Kidney (tissue), 22 donors: ENCODE measurements at places on chromosomes 16 and 17. TPM values are rescaled to one million over a fixed set of nuclear protein-coding genes. Genes with fewer than 3 reads are reported as not detected.
A peak's percentile ranks its signal among the peaks of the same experiment; 100 is the strongest.

Gene NPB
- total RNA-seq: 0.66 TPM

Gene KRT222
- total RNA-seq: 6.6 TPM

Gene RAB37
- 5.6 TPM for total RNA-seq

Gene TERB1
- 0.19 TPM for total RNA-seq

Gene EVPLL
- total RNA-seq: 1.2 TPM

GRCh38 chr16:68194251-68194650 lies 41.7 kb downstream of the ESRP2 start:
- H3K27me3 ChIP-seq: no peaks in the 10 kb centered on the region
- H3K4me1 ChIP-seq: no peaks in the 10 kb centered on the region
- H3K27ac ChIP-seq: no peak overlapping the region
- no peak for DNase-seq
- no peak overlapping the region for H3K4me3 ChIP-seq

GRCh38 chr17:40331743-40332641 lies 23.0 kb downstream of the RARA start:
- DNase-seq: peak; percentile 97
- peak overlapping the region; percentile 73 for H3K27ac ChIP-seq
- H3K36me3 ChIP-seq: no peaks in the 10 kb centered on the region
- peak overlapping the region; percentile 19 for H3K4me3 ChIP-seq

- H3K27me3 ChIP-seq: no peaks in the 10 kb centered on the region
- H3K27ac ChIP-seq: no peak overlapping the region
- no peaks in the 10 kb centered on the region for H3K4me1 ChIP-seq
- no peaks in the 10 kb centered on the region for H3K36me3 ChIP-seq
- DNase-seq: peak; percentile 83
Observed at GRCh38 chr16:82845116-82845515, 218.3 kb downstream of the CDH13 start.

DNA sequence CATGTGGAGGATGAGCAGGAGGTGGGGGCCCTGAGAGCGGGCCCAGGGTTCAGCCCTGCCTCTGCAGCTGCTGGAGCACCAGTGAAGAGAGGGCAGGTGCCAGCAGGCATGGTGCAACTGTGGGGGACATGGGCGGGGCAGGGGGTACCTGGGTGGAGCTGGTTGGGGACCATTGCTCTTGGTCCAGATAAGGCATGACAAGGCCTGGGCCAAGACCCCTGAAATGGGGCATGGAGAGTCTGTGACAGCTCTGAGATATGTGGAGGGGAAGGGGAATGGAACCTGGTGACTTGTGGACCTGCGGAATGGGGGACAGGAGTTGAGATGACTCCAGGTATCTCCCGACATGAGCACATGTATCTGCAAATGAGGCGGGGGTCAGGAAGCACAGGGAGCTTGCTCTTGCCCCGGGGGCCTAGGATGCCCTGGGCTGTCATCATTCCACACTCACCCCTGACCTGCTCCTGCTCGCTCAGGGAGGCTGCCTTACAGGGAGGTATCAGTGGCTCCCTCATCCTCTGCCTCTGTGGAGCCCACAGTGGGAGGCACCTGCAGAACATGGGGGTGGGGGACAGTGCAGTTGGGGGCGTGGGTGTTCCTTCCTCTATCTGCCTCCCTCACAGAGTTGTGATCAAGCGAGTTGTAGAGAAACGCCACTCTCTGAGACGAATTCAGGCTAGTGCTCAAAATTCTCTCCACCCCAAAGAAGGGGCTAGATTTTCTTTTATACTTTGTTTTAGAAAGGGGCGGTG lies 40.2 kb downstream of the TMEM235 start:
- H3K4me3 ChIP-seq: no peak overlapping the region
- H3K36me3 ChIP-seq: no peaks in the 10 kb centered on the region
- no peak overlapping the region for H3K27ac ChIP-seq
- H3K4me1 ChIP-seq: no peaks in the 10 kb centered on the region
- no peaks in the 10 kb centered on the region for H3K27me3 ChIP-seq

DNA sequence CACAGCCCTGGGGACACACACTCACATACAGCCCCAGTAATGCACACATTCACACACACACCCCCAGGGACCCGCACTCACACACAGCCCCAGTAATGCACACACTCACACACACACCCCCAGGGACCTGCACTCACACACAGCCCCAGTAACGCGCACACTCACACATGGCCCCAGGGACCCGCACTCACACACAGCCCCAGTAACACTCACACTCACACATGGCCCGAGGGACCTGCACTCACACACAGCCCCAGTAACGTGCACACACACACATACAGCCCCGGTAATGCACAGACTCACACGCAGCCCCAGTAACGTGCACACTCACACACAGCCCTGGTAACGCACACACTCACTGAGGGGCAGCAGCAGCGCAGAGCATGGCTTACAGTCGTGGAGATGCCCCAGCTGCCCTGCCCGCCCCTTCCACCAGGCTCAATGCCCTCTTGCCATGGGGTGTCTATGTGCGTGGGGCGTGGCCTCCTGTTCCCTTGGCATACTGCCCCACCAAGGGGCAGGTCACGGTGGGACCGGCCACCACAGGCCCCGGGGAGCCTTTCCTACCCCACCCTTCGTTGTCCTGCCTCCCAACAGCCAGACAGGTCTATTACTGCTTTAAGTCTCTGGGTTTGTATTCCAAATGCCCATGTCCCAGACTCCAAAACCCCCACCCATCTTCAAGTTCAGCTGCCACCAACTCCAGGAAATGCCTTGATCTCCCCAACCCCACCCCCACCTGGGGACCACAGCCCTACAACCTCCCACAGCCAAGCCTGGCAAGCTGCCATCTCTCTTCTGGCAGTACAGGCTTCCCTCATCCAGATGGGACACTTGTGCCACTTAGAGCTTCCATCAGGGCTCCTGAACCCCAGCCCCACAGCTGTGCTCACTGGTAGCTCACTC lies 2.7 kb downstream of the CCDC102A start:
- no peak overlapping the region for H3K27ac ChIP-seq
- DNase-seq: no peak
- no peaks in the 10 kb centered on the region for H3K36me3 ChIP-seq
- H3K4me3 ChIP-seq: no peak overlapping the region

GRCh38 chr17:66426397-66427033 lies 124.1 kb downstream of the PRKCA start:
- H3K36me3 ChIP-seq: no peaks in the 10 kb centered on the region
- H3K27ac ChIP-seq: no peak overlapping the region
- H3K4me3 ChIP-seq: no peak overlapping the region

GRCh38 chr16:19879241-19879792 lies 5.3 kb downstream of the GPRC5B start:
- H3K27ac ChIP-seq: peak overlapping the region; percentile 32
- H3K4me1 ChIP-seq: no peaks in the 10 kb centered on the region
- no peak overlapping the region for H3K4me3 ChIP-seq
- no peaks in the 10 kb centered on the region for H3K27me3 ChIP-seq

DNA sequence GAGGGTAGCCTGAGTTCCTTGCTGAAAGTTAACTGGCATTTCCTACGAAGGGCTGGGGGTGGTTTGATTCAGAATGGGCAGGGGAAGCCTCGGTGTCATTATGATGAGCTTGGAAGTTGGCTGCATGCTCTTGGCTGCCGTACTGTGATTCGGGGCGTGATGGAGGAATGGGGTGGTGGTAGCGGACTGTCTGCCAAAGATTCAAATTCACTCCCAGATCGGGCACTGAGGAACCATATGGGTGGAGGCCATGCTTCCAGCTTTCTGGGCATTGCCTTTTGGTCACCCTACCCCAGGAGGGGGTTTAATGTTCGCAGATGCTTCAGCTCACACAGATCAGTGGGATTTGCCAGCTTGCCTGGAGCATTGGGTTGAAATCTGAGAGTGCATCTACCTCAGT lies 492.8 kb upstream of the EEF2KMT start:
- no peak overlapping the region for H3K4me3 ChIP-seq
- H3K27ac ChIP-seq: no peak overlapping the region
- H3K4me1 ChIP-seq: no peaks in the 10 kb centered on the region

- no peak overlapping the region for H3K27ac ChIP-seq
- no peak overlapping the region for H3K4me3 ChIP-seq
- H3K36me3 ChIP-seq: no peaks in the 10 kb centered on the region
- no peaks in the 10 kb centered on the region for H3K27me3 ChIP-seq
- DNase-seq: no peak
- H3K4me1 ChIP-seq: no peaks in the 10 kb centered on the region
Observed at GRCh38 chr17:16817201-16817600, 127.2 kb downstream of the CCDC144A start.

GRCh38 chr17:57732062-57732461 lies 13.0 kb downstream of the CCDC182 start:
- no peak overlapping the region for H3K27ac ChIP-seq
- DNase-seq: no peak
- no peaks in the 10 kb centered on the region for H3K36me3 ChIP-seq
- no peak overlapping the region for H3K4me3 ChIP-seq

- H3K27me3 ChIP-seq: no peaks in the 10 kb centered on the region
- H3K4me1 ChIP-seq: no peaks in the 10 kb centered on the region
- DNase-seq: no peak
Observed at GRCh38 chr16:83308414-83308813, 499.4 kb upstream of the HSBP1 start.

- H3K36me3 ChIP-seq: peaks cover 2% of the 10 kb centered on the region
- H3K27ac ChIP-seq: no peak overlapping the region
- no peaks in the 10 kb centered on the region for H3K4me1 ChIP-seq
- no peaks in the 10 kb centered on the region for H3K27me3 ChIP-seq
Observed at GRCh38 chr16:1839554-1839953, 12.5 kb downstream of the FAHD1 start.
